Uterus (tissue), 4 donors: ENCODE measurements at places on chromosomes 2 and 18. TPM values are rescaled to one million over a fixed set of nuclear protein-coding genes. Genes with fewer than 3 reads are reported as not detected.

DNA sequence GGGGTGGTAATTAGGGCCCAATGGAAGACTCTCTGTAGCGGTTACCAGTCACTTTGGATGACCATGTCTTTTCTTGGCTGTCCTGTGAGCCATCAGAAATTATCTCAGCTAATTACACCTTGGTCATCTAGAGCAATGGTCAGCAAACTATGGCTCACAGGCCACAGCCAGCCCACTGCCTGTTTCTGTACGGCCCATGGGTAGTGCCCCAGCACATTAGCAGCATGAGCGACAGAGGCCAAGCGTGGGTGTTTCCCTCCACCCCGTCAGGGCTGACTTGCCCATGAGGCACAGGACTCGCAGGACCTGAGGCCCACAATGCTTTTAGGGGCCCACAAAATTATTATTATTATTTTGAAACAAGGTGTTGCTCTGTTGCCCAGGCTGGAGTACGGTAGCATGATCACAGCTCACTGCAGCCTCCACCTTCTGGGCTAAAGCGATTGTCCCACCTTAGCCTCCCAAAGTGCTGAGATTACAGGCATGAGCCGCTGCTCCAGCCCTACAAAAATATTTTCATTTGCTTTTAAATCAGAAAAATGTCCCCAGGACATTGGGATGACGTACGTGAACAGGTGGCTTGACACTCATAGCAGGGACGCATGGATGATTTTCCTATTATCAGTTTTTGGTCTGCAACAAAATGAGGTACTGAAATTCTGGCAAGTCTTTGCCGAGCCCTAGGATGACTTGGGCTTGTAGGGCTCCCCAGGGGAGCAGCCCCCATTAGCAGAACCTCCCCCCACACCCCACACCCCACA is 29.3 kb upstream of the CEP68 start:
- DNase-seq: no peak

Gene HOXD13
- total RNA-seq: not detected

DNA sequence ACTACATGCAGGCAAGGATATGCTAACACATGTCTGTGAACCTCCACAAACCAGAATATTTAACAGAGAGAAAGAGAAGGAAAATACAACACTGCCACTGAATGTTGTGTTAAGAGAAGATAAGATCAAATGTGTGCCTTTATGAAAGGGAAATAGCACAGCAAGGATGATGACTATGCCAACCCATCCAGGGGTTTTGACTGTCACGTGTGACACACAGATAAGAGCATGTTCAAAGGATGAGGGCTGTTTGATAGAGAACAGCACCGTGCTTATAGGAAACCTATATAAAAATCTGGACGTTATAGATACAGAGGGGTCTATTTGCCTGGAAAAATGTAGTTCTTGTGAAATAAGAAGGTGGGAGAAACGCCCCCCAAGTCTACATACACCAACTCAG is 911.8 kb downstream of the CPS1 start:
- no peak for DNase-seq

DNA sequence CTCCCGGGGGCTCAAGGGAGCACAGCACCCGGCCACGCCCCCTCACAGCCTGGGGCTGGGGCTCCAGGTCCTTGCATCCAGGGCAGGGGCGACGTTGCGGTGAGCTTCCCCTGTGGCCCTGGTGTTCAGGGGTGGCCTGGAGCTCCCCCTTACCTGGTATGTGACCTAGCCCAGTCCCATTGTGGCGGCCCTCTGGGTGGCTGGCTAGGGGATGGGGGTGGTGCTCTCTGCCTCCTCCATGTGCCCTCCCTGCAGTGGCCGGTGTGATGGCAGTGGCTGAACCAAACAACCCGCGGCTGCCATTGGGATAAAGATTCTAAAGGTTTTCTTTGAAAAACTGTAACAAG is 288.3 kb downstream of the RDH14 start:
- no peak for DNase-seq

DNA sequence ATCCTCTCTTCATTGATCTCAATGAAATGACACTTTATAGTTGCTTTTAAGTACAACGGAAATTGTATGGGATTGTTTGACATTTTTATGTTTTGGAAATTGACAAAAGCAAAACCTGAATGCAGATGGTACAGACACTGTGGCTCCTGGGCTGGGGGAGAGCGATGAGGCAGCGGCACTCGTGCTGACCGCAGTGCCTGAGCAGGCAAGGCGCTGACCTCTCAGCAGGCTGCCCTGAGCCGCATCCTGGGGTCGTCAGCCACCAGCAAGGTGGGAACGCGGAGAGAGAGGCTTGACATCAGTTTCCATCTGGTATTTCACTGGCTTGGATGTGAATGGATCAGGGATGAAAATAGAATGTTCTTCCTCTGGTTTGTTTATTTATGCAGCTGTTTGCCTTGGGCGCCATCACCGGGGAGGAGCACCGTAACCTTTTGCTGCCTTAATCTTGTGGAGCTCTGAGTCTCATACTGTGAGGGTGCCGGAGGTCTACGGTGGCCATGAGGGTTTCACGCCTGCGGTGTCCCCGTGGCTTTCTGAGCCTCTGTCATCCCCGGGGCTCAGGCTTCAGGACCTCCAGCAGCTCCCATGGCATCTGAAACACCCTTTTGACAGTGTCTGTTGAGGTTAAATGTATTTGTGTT is 94.8 kb upstream of the TPO start:
- DNase-seq: no peak

DNA sequence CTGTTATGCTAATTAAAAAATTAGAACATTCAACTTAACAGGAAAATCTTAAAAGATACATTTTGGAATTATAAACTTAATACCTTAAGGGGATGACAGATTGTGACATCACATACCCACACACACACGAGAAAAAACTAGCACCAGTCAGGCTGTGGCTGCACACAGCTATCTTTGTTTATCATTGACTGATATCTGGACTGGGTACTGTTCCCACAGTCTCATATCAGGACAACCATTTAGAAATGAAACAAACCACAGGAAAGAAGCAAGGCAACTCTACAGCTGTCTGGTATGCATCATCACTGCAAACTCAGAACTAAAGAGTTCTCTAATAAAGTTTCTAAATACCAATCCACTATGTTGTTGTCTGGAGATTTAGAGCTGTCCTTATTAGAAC is 210.9 kb upstream of the SMAD7 start:
- DNase-seq: no peak

DNA sequence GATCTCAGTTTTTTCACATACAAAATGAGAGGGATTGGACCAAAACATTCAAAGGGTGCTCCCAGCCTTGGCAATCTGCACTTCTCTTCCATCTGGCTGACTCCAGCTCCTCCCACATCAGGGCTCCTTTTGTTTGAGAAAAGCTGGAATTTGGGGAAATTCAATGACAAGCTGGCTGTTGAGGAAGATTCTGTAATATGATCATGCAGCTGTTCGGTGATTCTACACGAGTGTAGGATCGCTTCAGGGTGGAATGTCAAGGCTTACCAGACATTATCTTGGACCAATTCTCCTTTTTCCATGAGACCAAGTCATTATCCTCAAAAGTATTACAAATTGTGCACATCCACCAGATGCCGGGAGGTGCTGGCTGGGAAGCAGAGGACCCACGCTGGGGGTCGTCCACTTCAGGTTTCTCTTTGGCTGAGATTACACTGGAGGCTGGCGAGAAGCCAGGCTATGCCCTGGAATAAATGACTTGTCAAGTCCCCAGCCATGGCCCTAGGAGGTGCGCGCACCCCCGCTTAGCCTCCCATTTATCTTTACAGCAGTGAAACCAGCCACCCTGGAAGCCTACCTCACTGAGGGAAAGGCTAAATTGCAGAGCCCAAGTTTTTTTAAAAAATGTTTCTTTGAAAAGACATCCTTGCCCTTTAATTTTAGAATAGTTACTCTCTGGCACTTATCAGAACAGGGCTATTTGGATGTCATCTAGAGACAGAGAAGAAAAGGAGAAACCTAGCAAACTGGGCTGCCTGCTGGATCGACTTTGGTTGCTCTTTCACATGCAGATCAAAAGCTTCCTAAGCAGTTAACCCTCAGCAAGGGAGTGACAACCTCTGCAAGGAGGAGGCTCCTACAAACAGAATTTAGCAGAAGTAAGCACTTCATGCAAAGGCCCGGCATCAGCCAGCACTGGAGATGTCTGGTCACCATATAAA is 42.5 kb upstream of the LCLAT1 start:
- no peak for DNase-seq

DNA sequence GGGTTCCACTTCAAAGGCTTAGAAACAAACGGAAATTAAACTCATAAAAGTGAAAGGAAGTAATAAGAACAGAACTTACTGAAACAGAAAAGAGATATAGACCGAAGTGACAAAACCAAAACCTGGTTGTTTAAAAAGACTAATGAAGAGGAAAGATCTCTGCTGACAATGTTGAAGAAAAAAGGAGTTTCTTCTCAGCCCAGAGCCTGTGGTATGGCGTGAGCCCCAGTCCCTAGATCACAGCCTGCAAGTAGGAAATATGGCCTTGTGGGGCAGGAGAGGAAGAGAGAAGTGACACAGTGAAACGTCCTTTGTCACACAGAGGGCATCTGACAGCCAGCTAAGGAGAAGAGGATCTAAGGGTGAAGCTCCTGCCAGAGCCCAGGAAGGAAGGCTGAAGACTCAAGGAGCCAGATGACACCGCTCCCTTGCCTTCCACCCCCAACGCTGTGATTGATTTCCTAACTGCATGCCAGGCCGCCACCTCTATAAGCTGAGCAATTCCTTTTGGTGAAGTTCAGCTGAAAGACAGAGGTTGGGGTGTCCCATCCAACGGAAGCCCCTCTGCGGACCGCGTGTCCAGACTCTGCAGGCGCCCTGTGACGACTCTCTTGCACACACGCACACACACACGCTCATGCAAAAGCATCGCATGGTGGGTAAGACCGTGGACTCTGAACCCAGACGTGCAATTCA is 141.1 kb downstream of the HDAC4 start:
- no peak for DNase-seq

GRCh38 chr2:19872302-19872701 is 29.5 kb downstream of the TTC32 start:
- DNase-seq: no peak

Gene LONRF2
- total RNA-seq: 44.0 TPM

Gene CSRNP3
- total RNA-seq: 44.1 TPM

- DNase-seq: no peak
Observed at GRCh38 chr2:172279813-172280212, 147.6 kb upstream of the ITGA6 start.

- no peak for DNase-seq
Observed at GRCh38 chr2:79131687-79132086, 11.4 kb downstream of the REG1A start.

Gene SPATA3
- not detected for total RNA-seq

Gene MROH2A
- total RNA-seq: not detected

GRCh38 chr18:72783530-72783929 is 84.3 kb downstream of the NETO1 start:
- DNase-seq: no peak

GRCh38 chr2:134399096-134399495 is 145.2 kb downstream of the MGAT5 start:
- no peak for DNase-seq

DNA sequence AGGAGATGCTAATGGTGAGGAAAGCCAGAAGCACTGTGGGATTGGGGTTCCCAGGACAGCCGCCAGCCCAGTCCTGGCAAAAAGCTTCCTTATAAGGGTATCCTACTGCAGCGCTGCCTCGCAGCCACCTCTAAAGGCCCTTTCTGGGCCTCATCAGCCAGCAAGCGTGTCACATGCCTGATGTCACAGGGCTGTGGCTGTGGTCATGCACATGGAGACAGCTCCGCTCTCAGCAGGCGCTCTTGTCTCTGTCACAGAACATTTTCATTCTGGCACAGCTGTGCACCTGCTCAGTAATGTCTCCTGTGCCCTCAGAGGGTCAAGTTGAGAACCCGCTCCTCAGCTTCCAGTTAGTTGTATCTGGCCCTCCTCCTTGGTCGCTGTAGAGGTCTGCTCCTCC is 17.7 kb upstream of the MAL start:
- DNase-seq: no peak

GRCh38 chr2:23385351-23385747 is 370 bp downstream of the KLHL29 start:
- DNase-seq: peak; percentile 41

GRCh38 chr2:54767921-54768320 is 44.5 kb downstream of the EML6 start:
- no peak for DNase-seq

DNA sequence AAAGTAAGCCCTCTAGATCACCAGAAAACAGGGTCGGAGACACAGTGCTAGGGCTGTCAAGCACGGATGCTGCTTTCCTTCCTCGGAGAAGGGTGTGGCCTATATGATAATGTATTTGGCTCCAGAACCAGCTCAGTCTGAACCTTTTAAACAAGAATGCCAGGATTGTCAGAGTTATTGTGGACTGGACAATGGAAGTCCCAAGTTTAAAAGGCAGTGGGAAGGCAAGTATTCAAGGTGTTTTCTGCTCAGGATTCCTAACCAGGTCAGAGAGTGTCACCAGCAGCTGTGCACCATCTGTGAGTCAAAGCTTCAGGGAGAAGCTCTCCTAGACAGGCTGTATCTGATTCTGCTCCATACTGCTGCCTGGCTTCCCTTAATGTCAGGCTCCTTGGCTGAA is 94.8 kb downstream of the SPOPL start:
- no peak for DNase-seq

DNA sequence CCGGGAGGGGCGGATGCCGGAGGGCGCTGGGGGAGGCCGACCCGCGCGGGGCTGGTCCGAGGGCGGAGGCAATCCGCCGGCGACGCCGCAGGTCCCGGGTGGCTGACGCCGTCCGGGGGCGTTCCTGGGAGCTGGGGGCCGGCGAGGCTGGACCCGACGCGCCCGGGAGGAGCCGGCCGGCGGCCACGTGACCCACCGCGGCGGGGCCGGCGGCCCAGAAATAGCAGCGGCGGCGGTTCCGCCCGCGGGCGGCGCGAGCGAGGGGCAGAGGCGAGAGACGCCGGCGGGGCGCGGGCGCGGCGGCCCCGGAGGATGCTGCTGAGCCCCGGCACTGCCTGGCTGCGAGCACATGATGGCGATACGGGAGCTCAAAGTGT is at the start of gene RAB31:
Gene RAB31 (plus strand): TSS at position 245 of the 377 bp plus-strand sequence. CDS start 105 bp downstream, at position 350.
- peak; percentile 89 for DNase-seq

Gene ATP6V1B1
- total RNA-seq: 3.7 TPM

GRCh38 chr18:712401-713134 is at the start of gene ENOSF1:
Gene ENOSF1, minus strand, starts transcription at chr18:712630. Its CDS starts 43 bp downstream, at chr18:712587.
- peak; percentile 75 for DNase-seq

DNA sequence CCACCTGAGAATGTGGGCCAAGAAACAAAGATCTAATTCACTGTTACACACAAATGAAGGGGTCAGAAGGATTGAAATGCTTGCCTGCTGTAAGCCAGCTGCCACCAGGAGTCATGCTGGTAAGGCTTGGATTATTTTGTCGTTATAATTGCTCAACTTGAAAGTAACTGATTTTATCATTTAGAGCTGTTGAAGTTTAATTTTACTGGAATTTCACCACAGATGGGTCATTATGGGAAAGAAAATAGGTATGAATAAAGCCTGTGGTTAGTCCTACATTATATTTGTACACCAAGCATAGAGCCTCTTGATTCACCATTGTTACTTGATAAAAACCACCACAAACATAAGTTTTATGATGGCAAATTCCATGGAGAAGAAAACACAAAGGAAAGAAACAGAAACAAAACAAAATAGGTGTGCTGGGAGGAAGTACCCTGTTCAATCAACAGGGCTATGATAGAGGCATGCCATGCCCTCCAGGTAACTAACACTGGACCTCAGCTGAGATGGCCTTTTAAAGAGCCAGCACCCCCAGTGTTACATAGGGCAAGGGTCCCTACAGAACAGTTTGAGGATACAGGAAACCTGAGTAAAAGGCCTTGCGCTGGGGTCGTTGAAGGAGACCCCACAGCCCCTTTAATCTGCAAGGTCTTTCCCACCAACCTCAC is 3.0 kb downstream of the CLEC4F start:
- no peak for DNase-seq

Gene SERPINB11
- total RNA-seq: not detected
